Stimulated activated CD4-positive, alpha-beta T cell treated with anti-CD3 and anti-CD28 coated beads, Interleukin-1b, Interleukin-23, amount 100 ng/mL, for 4 hours (primary cell): ENCODE measurements at places on chromosomes 2 and 18.

GRCh38 chr2:104749856-104750460 is 104.0 kb upstream of the POU3F3 start:
- no peak for DNase-seq

DNA sequence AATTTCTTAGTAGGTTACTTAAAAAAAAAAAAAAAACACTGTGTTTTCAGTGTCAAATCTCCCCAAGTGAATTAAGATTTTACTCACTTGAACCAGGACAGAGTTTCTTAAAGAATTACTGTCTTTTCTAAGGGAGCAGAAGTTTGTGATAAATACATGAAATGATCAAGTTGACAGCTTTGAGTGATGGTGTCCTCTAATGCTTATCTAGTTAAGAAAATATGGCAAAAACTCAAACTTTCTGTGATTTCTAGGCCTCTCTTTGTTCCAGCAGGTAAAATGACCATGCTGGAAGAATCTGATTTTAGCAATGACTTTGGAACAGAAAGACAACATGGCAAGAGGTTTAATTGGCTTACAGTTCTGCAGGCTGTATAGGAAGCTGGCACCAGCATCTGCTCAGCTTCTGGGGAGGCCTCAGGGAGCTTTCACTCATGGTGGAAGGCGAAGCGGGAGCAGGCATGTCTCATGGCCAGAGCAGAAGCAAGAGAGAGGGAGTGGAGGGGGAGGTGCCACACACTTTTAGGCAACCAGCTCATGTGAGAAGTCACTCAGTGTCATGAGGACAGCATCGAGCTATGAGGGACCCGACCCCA is 6.6 kb downstream of the MAPRE2 start:
- DNase-seq: no peak

GRCh38 chr2:223813329-223813728 is 24.1 kb downstream of the AP1S3 start:
- no peak for DNase-seq

DNA sequence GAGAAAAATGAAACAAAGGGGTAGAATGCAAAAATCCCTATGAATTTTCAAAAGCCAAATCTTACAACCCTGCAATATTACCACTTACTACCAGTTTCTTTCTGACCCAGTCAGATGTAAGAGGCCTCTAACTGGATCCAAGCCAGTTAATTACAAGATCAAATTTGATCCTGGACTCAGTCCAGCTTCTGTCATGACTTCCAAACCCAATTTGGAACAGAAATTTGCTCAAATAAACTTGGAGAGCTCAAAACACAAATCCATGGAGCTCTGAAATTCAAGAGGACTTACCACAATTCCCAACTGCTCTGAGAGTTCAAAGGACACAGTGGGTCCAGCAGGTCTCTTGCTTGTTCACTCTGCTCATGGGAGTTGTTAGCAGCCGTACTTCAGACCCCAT is 1271.7 kb upstream of the SLC39A10 start:
- DNase-seq: no peak

- DNase-seq: no peak
Measured at GRCh38 chr2:144268036-144268678, 251.8 kb downstream of the ZEB2 start.

DNA sequence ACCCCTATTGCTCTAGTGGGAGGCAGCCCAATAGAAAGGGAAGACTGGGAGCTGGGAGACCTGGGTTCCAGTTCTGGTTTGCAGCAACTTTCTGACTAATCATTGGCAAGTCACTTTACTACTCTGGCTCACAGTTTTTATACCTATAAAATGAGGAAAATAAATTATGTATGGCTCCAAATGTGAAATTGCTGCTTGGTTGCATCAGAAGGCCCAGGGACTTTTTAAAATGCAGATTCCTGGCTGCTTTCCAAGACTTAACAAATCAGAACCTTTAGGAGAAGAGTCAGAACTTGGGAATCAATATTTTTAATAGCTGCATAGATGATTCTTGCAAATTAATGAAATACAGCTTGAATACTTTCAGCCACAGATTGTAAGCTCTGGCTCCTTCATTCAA is 943.9 kb downstream of the EPHA4 start:
- DNase-seq: no peak

- DNase-seq: no peak
Measured at GRCh38 chr18:34880882-34881834, 160.1 kb upstream of the MAPRE2 start.

DNA sequence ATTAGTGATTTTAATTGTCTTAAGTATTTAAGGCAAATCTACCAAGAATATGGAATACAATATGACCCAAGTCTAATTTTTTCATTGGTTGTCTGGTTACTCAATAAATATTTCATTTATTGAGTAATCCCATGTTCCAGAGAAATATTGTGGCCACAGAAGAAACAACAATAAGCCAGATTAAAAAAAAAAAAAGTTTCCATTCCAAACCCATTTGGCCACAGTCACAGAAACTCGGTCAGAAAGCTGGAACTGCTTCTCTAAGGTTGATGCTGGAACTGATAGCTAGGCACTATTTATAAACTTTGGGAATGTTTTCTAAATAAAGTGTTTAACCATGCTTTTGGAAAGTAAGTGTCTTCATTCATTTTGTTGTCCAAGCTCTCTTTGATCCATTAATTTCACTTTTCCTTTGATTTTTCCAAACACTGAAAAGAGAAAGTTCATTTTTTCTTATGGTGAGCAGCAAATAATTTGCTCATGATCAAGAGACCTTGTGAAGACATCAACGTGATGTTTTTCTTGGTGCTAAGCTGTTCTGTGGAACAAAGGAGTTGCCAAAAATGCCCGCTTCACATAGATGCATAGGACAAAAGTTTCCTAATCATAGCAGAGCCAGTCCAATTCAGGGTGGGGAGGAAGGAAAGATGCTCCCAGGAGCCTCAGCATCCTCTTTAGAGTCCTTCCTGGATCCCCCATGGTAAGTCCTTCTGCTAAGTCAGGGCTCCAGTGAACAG is 72.1 kb upstream of the CCBE1 start:
- DNase-seq: no peak

- no peak for DNase-seq
Measured at GRCh38 chr2:70116936-70117552, 29.8 kb downstream of the PCBP1 start.

DNA sequence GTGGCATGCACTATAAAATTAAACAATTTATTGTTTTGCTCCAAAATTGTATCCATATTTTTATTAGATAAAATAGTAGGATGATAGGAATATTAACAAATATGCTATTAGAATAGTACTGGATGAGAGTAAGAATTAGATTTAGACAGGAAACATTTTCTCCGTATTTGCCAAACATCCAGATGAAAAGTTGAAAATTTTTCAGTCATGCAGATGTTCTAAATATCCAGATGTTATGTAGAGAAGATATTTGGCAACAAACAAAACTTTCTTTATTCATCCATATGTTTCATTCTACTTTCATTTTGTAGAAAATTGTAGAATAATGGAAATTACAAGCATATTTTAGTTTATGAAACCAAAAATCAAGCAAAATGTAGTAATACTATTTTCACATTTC is 45.2 kb upstream of the NEUROD1 start:
- DNase-seq: no peak

- DNase-seq: no peak
Measured at GRCh38 chr2:105274046-105274445, 32.5 kb downstream of the GPR45 start.
